Caudate nucleus (tissue), 63 donors: ENCODE measurements at places on chromosomes 4 and X.

DNA sequence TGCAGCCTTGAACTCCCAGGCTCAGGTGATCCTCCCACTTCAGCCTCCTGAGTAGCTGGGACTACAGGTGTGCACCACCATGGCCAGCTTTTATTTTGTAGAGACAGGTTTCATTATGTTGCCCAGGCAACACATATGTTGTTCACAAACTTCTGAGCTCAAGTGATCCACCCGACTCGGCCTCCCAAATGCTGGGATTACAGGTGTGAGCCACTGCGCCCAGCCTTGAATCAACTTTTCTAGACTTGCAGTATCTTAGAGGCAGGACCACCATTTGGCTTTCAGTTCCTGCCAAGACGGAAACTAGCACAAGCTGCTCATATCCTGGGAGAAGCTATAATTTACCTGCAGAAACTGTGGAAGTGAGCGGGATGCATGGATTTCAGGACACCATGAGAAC, 19.9 kb downstream of the NAT8L start:
- DNase-seq = no peak

- no peak for DNase-seq
These were observed 24.1 kb downstream of the HPRT1 start for GRCh38 chrX:134484039-134484438.

DNA sequence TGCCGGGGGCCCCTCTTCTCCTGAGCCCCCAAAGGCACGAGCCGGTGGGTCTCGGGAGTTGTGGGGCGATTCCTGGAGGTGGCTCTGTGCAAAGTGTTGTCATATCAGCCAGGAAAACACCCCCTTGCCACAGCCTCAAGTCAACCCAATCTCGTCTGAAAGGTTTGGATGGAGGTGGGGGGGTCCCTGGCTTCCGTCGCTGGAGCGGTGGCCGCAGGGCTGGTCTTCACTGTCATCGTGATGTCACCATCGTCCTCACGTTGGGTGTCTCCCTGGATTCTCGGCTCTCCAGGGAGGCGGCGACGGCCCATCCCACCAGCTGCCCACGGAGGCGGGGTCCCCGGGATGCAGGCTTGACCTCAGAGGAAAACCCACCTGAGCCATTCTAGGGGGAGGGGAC, 38.3 kb upstream of the PPP2R3B start:
- no peak for DNase-seq

DNA sequence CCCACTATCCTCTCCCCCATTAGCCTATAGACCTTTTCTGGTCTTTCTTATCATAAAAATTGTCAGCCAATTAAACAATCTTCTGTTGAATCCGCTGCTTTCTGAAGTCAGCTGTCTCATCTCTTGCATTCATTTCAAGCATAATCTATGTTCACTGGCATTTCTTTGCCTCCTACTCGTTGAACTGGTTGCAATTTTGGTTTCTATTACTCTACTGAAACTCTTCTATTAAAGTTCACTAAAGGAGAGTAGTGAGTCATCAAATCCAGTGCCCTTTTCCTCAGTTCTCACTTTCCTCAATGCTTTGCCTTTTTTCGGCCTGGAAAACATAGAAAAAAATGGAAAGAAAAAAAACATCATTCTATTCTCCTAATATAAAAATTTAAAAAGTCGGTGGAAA, 23.9 kb upstream of the CXCL13 start:
- no peak for DNase-seq

DNA sequence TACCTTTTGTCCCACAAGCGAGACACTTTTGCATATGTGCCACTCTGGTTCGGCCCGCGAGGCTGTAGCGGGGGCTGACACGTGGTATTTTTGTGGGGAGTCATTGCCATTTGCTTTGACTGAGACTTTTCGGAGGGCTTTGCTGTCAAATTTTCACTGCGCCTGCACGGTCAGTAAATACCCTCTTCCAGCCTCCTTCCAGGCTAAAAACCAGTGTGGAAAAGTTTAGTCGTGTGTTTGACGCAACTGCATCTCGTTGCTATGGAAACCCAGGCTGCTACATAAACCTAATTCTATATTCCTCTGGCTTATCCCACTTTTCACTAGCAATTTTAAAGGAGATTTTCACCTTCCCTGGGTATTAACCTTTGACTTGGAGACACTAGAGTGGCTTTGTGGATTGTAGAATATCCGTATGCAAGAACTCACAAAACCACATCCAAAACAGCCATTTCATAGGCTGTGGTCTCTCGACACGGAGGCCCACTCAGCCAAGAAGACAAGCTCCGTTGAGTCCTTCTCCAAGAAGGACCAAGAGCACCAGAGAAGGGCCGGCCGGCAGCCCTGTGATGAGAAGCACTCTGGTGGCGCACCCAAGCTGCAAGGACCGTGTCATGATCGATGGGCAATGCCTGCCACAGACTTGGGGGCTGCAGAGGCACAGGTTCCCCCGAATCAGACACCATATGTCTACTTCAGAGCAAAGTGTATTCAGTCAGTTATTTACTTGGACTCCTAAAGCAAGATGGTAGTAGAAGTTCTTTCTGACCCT, 38.4 kb upstream of the ENPP6 start:
- no peak for DNase-seq

GRCh38 chrX:113009029-113009428, 168.4 kb upstream of the AMOT start:
- no peak for DNase-seq

GRCh38 chr4:164438321-164438720, 315.6 kb upstream of the SMIM31 start:
- DNase-seq = no peak

GRCh38 chr4:53348046-53348445, 17.8 kb downstream of the SCFD2 start:
- DNase-seq = no peak

DNA sequence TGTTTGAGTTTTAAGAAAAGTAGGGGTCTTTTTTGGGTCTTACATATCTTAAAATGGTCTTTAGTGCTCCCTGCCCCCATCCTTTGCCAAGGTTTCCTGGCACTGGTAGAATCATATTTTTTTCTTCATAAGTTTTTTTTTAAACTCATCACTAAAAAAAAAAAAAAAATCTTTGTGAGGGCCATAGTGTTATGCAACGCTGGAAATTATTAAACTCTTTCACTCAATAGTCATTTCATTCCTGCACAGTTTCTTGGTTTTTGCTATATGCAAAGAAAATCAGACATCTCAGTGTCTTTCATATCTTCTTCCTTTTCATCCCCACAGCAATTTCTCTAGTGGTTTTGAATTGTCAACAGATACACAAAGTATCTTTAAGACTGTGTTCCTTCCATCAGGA, 95.6 kb downstream of the TMA16 start:
- DNase-seq = no peak
